ENCODE measurements at places on chromosomes 6 and 20.

DNA sequence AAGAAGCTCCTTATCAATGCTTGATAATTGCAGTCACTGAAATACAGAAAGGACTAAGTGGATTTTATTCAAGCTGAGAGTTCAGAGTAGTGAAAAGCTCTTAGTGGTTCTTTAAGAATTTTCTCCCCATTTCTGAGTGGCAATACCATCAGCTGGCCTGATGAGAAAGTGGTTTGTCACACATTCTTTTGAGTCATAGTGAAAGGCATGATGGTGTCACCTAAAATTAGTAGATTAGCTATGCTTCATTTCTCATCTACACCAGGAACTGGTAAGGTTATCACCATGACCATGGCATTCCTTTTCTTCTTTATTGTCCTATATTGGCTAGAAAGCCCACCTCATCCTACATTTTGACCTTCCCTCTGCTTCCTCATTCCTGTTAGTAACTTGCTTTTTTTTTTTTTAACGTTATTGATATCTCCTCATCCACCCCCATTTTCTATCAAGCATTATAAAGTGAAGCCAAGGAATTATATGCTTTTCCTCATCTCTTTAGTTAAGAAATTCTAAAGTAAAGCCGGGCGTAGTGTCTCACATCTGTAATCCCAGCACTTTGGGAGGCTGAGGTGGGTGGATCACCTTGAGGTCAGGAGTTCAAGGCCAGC is 67.4 kb upstream of the LOC128125822 start:
- no peak for DNase-seq

GRCh38 chr20:57620274-57620990 is at the start of gene ZBP1:
Gene ZBP1, minus strand, starts transcription at chr20:57620426. Its CDS starts 131 bp downstream, at chr20:57620295.
- peak; percentile 98 for DNase-seq

DNA sequence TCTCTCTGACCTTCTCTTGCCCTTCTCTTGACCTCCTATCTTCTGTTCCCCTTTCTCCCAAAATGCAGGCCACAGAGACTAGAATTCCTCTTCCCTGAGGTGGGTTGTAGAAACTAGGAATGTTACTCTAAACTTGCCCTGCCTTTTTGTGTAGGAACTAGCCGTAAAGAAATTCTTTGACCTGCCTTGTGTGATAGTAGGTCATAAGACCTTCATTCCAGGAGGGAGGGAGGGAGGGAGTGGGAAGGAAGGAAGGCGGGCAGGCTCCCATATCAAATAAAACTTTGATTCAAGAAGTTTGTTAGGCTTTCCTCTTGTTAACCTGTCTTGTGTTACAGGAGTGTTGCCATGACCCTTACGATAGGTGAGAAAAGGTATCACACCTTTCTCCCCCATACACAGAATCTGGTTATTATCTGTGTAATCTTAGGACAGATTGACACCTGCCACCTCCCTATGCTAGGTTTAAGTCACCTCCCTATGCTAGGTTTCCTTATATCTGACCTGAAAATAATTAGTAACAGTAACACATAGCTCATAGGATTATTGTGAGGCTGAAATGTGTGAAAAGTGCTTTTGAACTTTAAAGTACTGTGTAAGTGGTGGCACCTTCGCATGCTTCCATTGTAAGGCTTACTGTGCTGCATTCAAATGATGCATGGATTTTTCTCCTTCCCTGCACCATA is 32.6 kb upstream of the FUCA2 start:
- DNase-seq = no peak

DNA sequence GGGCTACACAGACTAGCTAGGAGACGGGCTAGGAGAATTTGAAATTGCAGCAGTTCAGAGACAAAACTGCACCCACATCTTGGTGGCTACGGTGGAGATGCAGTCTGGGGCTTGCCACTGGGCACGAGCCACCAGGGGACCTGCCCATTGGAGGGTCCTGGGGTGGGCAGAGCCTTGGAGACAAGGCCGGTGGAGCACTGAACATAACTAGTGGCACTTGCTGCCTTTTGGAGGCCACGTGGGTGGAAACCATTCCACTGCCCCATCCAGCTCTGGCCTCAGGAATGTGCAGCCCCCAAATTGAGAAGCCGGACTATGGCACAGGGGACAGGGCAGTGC is 113.4 kb downstream of the NFATC2 start:
- DNase-seq = no peak

GRCh38 chr6:43984442-43985321 is 142.6 kb downstream of the MRPL14 start:
- DNase-seq = no peak

GRCh38 chr6:110468731-110469130 is 7.7 kb downstream of the SLC22A16 start:
- no peak for DNase-seq

DNA sequence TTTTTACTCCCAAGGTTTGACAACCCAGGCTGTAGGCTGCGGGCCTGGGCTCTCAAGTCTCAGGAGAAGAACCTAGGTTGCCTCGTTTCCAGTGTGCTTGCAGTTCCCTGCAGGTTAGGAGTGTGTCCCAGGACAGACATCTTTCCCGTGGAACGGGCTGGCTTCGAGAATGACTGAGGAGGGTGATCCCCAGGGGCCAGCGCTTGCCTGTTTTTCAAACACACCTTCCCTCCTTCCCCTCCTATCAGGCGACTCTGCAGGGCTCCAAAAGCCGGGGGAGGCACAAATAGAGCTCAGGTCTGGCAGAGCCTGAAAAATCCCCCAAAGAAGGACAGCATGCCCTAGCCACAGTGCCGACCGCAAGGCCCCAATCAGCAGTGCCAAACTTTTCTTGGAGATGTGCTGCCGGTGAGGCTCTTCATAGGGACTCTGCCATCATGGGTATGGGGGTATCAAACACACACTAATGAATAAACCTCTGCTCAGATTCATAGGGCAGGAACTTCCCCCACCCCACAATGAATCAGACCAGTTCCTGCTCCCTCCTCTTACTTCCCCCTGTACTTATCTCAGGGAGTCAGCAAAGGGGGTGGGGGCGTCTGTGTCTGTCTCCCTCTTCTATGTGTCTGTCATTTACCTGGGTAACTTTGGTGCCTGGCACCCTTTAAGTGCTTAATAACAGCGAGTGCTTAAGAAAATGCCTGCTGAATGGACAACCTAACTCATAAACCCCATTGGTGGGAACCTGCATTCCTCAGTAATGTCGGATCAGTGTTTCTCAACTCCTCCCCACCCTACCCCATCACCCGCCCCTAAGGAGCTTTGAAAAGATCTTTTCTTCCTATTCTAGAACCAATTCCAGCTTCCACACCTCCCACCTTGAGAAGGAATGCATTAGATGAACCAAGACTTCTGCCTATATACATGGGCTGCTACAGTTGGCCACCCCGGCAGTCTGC is 1.6 kb downstream of the KCNG1 start:
- DNase-seq = no peak

GRCh38 chr6:17022604-17023003 is 79.2 kb upstream of the STMND1 start:
- no peak for DNase-seq

DNA sequence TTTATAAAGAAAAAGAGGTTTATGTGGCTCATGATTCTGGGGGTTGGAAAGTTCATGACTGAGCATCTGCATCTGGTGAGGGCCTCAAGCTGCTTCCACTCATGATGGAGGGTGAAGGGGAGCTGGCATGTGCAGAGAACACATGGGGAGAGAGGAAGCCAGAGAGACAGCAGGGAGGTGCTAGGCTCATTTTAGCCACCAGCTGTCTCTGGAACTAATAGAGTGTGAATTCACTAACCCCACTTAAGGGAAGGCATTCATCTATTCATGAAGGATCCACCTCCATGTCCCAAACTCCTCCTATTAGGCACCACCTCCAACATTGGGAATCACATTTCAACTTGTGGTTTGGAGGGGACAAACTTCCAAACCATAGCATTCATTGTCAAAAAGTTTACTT is 137.3 kb upstream of the PMEPA1 start:
- DNase-seq = no peak

- DNase-seq = no peak
Measured at GRCh38 chr6:166802401-166802800, 153.9 kb downstream of the RNASET2 start.

- DNase-seq = peak; percentile 36
Measured at GRCh38 chr20:51014797-51015722, 7.8 kb downstream of the KCNG1 start.

DNA sequence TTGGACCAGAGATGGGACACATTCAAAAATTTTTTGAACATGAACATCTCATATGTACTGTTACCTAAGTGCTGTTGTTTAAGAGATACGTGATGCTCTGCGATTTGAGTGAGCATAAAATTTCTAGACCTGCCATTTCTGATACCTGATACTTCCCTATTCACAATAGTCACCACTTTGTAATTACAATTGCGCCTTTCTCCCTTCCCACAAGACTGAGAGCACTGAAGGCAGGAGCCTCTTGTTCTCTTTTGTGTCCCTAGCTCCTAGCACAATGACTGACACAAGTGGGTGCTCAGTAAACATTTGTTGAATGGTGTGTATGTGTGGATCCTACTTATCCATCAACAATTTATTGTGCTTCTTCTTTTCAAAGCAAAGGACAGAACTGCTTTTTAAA is 92.8 kb upstream of the TMEM30A start:
- no peak for DNase-seq

DNA sequence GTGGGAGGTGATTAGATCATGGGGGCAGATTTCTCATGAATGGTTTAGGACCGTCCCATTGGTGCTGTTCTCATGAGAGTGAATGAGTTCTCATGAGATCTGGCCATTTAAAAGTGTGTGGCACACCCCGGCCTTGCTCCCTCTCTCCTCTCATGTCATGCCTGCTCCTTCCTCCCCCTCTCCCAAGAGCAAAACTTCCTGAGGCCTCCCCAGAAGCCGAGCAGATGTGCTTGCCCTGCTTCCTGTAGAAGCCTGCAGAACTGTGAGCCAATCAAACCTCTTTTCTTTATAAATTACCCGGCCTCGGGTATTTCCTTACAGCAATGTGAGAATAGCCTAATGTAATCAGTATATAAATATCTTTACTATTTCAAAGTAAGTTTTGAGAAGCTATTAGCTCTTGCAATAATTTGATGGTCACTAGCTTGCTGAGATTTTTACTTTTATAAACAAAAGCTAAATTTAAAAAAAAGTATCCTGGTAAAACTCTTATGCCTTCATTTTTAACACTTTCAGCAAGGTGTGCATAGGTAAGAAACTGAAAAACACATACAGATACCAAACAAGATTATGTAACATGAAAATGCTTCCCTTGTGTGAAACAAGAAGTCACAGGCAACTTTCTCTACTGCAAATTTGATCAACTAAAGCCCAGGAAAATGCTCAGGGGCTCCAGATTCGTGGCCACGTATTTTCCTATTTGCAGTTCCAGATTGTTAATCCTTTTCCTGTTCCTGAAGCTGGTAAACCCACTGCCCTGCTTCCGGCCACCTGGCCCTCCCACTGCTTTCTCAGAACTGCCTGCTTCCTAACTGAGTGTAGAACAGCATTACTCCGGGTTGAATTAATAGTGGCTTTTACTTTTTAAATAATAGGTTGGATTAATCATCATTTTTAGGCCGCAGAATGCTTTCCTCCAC is 395.1 kb upstream of the CNR1 start:
- no peak for DNase-seq

GRCh38 chr6:148998704-148999103 is 251.9 kb downstream of the UST start:
- DNase-seq = no peak

- DNase-seq = no peak
Measured at GRCh38 chr6:84251891-84252539, 24.6 kb upstream of the CEP162 start.

DNA sequence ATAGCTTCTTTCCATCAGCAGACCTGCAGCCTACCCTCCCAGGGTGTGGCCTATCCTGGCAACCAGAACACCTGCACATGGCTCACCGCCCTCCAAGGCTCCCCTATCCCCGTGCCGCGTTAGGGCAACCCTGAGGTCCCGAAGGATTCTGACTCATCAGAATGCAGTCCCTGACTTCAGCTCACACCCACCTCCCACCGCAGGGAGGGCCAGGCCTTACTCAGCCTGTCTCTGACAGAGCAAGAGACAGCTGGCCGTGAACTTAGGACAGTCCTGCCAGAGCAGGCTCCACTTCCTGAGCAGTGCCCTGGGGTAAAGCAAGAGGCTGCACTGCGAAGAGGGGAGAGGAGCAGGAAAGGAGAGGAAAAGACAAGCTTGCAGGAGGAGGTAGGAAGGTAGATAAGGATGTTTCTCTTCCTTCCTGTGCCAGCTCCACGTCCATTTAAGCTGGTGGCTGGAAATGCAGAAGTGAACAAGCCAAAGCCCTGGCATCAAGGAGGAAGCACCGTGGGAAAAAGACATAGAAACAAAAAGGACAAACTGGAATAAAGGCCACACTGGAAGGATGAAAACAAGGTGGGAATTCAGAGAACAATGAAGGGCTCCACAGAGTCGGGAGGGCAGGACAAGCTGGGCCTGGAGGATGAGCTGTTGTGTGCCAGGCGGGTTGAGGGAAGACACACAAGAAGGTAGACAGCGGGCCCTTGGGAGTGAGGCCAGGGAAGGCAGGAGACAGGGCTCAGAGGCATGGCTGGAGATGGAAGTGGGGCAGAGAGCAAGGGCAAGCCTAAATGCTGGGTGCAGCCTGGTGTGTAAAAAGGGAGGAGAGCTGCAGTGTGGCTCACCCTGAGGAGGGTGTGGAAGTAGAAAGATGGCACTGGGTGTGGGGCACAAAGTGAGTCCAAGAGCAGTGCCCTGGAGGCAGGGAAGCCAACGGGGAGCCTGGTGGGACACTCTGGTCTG is 102.7 kb downstream of the SLC23A2 start:
- no peak for DNase-seq

DNA sequence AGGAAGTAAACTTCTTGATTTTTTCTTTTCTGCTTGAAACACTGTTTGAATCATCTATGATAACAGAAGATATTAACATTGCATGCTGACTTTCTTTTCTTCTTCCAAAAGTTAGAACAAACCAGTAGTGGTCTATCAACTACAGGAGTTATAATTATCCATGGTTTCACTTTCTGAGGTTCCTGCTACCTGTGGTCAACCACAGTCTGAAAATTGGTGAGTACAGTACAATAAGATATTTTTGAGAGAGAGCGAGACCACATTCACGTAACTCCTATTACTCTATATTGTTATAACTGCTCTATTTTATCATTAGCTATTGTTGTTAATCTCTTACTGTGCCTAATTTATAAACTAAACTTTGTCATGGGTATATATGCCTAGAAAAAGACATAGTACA is 86.1 kb downstream of the MAP7 start:
- DNase-seq = no peak

GRCh38 chr6:161547617-161548016 is 273.8 kb upstream of the AGPAT4 start:
- no peak for DNase-seq

- no peak for DNase-seq
Measured at GRCh38 chr6:137698636-137699030, 168.4 kb upstream of the TNFAIP3 start.

GRCh38 chr20:12201289-12201991 is 283.7 kb downstream of the BTBD3 start:
- DNase-seq = no peak

- peak; percentile 19 for DNase-seq
Measured at GRCh38 chr20:62238569-62239277, 402 bp downstream of the OSBPL2 start.

DNA sequence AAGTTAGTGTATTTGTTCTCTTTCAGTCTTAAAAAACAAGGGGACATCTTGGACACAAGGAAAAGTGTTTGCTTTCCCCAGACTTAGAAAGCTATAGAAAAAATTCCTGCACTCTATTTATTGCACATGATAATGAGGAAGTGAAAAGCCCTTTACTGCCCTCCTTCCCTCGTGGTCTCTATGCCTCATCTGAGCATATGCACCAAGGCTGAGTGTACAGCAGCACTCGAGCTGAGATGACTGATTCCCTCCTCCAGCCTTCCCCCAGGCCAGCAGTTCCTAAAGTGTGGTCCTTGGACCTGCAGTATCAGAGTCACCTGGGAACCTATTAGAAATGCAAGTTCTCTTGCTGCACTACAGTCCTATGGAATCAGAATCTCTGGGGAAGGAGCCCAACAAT is 14.3 kb upstream of the LAMP5 start:
- no peak for DNase-seq

- no peak for DNase-seq
Measured at GRCh38 chr6:45712786-45713185, 302.9 kb downstream of the CLIC5 start.

All from OCI-LY7 (cell line).